ENCODE measurements at places on chromosomes 4 and X.
A peak's percentile ranks its signal among the peaks of the same experiment; 100 is the strongest.

DNA sequence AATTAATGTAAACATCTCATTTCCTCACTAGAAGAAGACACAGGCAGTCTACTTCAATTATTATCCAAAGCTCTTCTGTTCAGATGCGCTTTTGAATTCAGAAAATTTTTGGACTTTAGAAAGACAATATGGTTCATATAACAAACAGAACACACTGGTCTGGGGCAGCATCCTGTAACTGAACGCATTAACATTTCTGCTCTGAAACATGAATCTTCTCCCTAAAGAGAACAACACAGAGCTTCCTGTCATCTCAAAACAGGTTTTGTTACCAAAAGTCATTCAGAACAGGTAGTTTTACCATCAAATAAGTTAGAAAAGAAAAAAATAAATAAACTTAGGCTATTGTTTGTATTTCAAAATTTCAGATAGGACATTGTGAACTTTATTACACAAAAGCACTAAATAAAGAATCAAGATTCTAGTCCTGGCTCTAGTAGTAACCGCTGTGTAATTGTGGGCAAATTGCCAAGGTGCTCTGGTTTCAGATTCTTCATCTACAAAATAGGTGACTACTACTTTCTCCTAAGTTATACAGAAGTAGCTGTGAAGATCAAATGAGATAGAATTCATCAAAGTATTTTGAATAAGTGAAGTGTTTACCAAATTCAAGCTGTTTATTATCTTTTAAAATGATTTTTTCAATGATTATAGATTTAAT is 252.3 kb upstream of the RASGEF1B start:
- no peaks in the 10 kb centered on the region for H3K27me3 ChIP-seq
- H3K27ac ChIP-seq, result no peak overlapping the region
- peak; percentile 28 for DNase-seq
- H3K36me3 ChIP-seq, result no peaks in the 10 kb centered on the region

GRCh38 chr4:154982187-154983047 is 201.3 kb downstream of the RBM46 start:
- no peak overlapping the region for H3K4me3 ChIP-seq
- no peak overlapping the region for H3K27ac ChIP-seq
- H3K36me3 ChIP-seq, result no peaks in the 10 kb centered on the region
- H3K27me3 ChIP-seq, result no peaks in the 10 kb centered on the region

- no peaks in the 10 kb centered on the region for H3K36me3 ChIP-seq
- H3K4me1 ChIP-seq, result peaks cover 6% of the 10 kb centered on the region
- H3K4me3 ChIP-seq, result peak overlapping the region; percentile 38
- DNase-seq, result peak; percentile 36
- H3K27me3 ChIP-seq, result no peaks in the 10 kb centered on the region
- peak overlapping the region; percentile 18 for H3K27ac ChIP-seq
Measured at GRCh38 chr4:185932491-185932890, 120.5 kb upstream of the SORBS2 start.

DNA sequence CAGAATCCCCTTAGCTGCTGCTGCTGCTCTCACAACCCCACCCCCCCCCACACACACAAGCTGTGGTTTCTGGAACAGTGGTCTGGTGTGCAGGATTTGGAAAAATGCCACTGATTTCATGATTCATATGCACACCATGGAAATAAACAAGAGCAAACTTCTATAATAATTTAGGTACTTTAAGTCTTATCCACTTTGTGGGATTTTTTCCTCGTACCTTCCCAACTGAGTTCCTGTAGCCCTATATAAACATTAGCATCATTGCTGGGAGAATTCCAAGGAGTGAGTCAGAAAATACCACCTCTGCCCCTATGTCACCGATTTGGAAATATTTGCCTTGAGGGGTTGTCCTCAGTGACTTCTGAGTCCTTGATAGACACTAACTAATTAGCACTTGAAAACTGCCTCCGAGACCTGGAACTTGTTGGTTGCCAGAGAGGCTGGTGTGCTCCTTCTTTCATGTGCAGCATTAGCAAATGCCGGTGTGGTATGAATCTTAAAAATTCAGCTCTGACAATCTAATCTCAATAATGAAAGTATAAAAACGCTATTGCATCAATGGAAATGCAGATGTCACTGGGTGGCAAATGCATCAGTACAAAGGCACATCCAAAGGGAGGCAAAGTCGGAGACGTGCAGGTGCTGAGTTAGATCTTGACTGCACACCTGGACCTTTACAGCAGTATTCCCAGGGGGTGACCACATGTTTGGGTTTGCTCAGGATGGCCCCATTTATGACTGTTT is 61.8 kb downstream of the CPE start:
- DNase-seq, result no peak
- no peak overlapping the region for H3K4me3 ChIP-seq
- no peaks in the 10 kb centered on the region for H3K4me1 ChIP-seq
- no peaks in the 10 kb centered on the region for H3K27me3 ChIP-seq
- H3K36me3 ChIP-seq, result no peaks in the 10 kb centered on the region

DNA sequence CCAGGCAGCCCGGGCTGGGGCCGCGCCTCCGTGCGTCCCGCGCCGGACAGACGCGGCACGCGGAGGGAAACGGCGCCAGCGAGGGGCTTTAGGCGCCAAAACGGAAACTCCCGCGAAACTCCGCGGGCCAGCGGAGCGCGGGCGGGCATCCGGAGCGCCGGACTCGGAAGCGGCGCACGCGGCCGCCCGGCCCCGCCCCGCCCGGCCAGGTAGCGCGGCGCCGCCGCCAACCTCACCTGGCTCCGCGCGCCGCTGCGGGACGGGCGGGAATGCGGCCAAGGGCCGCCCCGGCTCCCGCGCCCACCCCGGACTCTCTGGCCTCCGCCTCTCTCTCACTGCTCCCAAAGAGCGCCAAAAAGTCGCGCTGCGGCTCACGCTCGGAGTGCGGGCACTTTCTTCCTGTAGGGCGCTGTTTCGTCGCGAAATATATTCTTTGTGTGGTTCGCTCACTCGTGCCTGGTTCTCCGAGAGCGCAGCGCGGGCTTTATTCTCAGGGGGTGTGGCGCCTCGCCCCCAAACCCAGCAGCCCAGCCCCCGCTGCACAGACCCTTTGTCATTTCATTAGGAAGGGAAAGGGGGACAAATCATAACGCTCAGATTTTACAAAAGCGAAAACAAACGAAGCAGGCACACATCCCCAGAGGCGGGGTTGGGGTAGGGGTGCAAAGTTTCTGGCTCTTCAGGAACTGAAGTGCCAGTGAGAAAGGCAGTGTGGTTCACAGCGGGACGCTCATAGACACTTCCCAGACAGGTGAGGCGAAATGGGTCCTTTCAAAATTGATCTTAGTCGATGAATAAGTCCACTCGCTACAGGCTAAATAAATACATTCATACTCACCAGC is 961 bp upstream of the MBNL3 start:
- no peaks in the 10 kb centered on the region for H3K4me1 ChIP-seq
- peak; percentile 11 for DNase-seq
- no peaks in the 10 kb centered on the region for H3K27me3 ChIP-seq
- H3K36me3 ChIP-seq, result no peaks in the 10 kb centered on the region
- peak overlapping the region; percentile 44 for H3K4me3 ChIP-seq
